ENCODE measurements at places on chromosomes 16 and 17. TPM values are rescaled to one million over a fixed set of nuclear protein-coding genes. Genes with fewer than 3 reads are reported as not detected.

The ITGAD gene
- not detected for polyA plus RNA-seq

The CD79B gene
- 4.2 TPM for polyA plus RNA-seq

The UTS2R gene
- polyA plus RNA-seq: not detected

The COL1A1 gene
- 464 TPM for polyA plus RNA-seq

The CBFA2T3 gene
- 5.6 TPM for polyA plus RNA-seq

The SPATA22 gene
- polyA plus RNA-seq: not detected

The KIF18B gene
- 14.5 TPM for polyA plus RNA-seq

The RNF227 gene
- polyA plus RNA-seq: 3.0 TPM

The KRTAP9-4 gene
- polyA plus RNA-seq: not detected

The NEUROD2 gene
- 0.03 TPM for polyA plus RNA-seq

The PFN1 gene
- polyA plus RNA-seq: 436 TPM

The WNT9B gene
- polyA plus RNA-seq: not detected

The ADAM11 gene
- 2.8 TPM for polyA plus RNA-seq

The SGCA gene
- polyA plus RNA-seq: 9.7 TPM

The SMIM36 gene
- 0.18 TPM for polyA plus RNA-seq

The LRRC37B gene
- 33.3 TPM for polyA plus RNA-seq

The SNRNP25 gene
- polyA plus RNA-seq: 42.7 TPM

The MMP28 gene
- 7.8 TPM for polyA plus RNA-seq

The XYLT1 gene
- polyA plus RNA-seq: 6.2 TPM

The DOC2A gene
- polyA plus RNA-seq: 3.1 TPM

Data from right lung (tissue), 10 donors.